ENCODE measurements at places on chromosomes 5 and 9.

DNA sequence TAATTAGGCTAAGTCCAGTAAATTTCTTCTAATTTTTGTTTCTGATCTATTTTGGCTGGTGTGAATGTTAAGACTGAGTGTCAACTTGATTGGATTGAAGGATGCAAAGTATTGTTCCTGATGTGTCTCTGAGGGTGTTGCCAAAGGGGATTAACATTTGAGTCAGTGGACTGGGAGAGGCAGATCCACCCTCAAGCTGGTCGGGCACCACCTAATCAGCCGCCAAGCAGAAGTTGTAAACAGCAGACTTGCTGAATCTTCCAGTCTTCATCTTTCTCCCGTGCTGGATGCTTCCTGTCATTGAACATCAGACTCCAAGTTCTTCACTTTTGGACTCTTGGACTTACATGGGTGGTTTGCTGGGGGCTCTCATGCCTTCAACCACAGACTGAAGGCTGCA, 21.4 kb upstream of the MLLT3 start:
- H3K4me1 ChIP-seq, result no peaks in the 10 kb centered on the region
- no peaks in the 10 kb centered on the region for H3K36me3 ChIP-seq

DNA sequence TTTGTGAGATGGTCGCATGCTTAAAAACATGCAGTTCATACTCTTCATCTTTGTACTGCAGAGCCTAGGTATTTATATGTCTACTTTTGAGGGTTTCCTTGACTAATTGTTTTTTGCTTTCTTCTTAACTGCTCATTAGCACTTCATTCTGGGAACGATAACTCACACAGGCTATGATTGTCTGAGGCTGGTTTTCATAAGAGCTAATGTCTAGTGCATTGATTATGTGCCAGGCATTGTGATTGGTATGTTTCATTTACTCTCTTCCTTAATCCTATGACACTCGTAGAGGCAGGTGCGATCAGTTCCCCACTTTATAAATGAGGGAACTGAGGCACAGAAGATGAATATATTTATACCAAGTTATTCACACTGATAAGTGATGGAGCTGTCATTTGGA, 93.6 kb downstream of the INSYN2B start:
- DNase-seq, result no peak
- no peaks in the 10 kb centered on the region for H3K27me3 ChIP-seq
- 0 out of 2 replicates have a peak, but pooled peaks cover 3% of the 10 kb centered on the region for H3K36me3 ChIP-seq
- H3K4me1 ChIP-seq, result no peaks in the 10 kb centered on the region
- no peak overlapping the region for H3K4me3 ChIP-seq

DNA sequence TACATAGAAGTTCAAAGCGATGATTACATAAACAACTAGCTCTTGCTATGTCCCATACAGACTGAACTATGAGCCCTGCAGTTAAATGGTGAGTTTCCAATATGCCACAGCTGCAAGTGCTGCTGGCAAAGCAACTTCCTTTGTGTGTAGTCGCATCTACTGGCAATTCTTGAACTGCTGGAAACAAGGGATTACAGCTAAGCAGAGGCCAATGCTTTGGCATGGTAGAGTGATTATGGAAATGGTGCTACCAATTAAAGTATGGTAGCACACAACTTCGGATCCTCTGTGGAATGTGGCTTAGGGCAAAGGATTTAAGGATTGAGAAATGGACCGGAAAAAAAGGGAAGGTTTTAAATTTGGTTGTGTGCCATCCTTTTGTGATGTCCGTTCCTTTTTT, 856.6 kb downstream of the MAT2B start:
- H3K36me3 ChIP-seq, result no peaks in the 10 kb centered on the region
- H3K27me3 ChIP-seq, result peaks cover 9% of the 10 kb centered on the region
- no peak overlapping the region for H3K4me3 ChIP-seq
- no peak overlapping the region for H3K27ac ChIP-seq
- no peak for DNase-seq
- H3K4me1 ChIP-seq, result no peaks in the 10 kb centered on the region

DNA sequence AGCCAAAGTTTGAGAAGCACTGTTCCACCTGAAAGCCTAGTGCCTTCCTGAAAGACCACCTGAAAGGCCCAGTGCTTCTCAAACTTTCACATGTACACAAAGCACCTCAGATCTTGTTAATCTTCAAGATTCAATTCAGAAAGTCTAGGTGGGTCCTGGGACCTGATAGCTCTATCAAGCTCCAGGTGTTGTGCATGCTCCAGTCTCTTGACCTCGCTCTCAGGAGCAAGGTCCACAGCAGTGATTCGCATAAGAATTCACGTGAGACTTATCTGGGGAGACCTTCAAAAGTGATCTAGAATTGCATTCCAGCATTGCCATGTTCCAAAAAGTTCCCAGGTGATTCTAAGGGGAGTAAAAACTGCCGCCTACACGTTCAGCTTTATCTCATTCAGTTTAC, 102.1 kb downstream of the PIK3R1 start:
- peaks cover 19% of the 10 kb centered on the region for H3K4me1 ChIP-seq
- H3K36me3 ChIP-seq, result no peaks in the 10 kb centered on the region
- H3K27ac ChIP-seq, result no peak overlapping the region
- no peaks in the 10 kb centered on the region for H3K27me3 ChIP-seq

DNA sequence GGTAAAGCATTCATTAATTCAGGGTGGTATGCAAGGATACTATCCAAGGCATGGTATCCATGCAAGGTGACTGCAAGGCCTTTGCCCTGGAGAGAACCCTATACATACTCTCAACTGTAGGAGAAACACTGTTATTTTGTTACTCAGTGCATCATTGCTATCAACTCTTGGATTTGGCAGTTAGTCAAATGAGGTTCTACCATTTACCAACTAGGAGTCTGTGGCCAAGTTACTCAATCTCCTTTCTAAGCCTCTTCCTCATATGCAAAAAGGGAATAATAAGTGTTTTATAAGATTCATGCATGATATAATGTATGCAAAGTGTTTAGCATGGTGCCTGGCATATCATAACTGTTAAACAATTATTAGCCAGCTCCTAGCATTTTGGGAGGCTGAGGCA, 4.0 kb downstream of the PCDHGC3 start:
- no peak for DNase-seq
- no peaks in the 10 kb centered on the region for H3K27me3 ChIP-seq
- no peak overlapping the region for H3K27ac ChIP-seq
- H3K4me3 ChIP-seq, result no peak overlapping the region
- 0 out of 2 replicates have a peak, but pooled peaks cover 4% of the 10 kb centered on the region for H3K36me3 ChIP-seq

DNA sequence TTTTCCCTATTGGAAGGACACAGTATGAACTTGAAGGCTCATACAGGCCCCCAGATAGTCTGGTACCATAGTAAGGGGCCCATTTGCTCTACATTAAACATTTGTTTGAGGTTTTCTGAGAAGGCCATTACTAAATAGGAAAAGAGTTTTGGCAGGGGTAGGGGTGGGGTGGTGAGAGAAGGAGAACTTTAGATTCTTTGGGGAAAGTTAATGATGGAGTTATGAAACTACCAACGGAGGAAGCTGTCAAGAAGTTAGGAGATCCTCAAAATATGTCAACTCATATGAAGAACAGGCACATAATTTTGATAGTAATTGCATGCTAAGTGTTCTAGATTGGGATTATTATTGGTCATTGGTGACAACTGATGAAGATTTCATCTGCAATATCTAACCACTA, 114.7 kb downstream of the TAF11L14 start:
- H3K27ac ChIP-seq, result no peak overlapping the region
- DNase-seq, result no peak

GRCh38 chr5:57693488-57694305, 211.1 kb upstream of the ACTBL2 start:
- H3K36me3 ChIP-seq, result no peaks in the 10 kb centered on the region
- H3K4me1 ChIP-seq, result peaks cover 33% of the 10 kb centered on the region

- no peaks in the 10 kb centered on the region for H3K4me1 ChIP-seq
- peak overlapping the region; percentile 64 for H3K4me3 ChIP-seq
- H3K27me3 ChIP-seq, result no peaks in the 10 kb centered on the region
- peak overlapping the region; percentile 39 for H3K27ac ChIP-seq
- H3K36me3 ChIP-seq, result peaks cover 29% of the 10 kb centered on the region
Observed at GRCh38 chr9:131125038-131125287, 423 bp upstream of the NUP214 start.

DNA sequence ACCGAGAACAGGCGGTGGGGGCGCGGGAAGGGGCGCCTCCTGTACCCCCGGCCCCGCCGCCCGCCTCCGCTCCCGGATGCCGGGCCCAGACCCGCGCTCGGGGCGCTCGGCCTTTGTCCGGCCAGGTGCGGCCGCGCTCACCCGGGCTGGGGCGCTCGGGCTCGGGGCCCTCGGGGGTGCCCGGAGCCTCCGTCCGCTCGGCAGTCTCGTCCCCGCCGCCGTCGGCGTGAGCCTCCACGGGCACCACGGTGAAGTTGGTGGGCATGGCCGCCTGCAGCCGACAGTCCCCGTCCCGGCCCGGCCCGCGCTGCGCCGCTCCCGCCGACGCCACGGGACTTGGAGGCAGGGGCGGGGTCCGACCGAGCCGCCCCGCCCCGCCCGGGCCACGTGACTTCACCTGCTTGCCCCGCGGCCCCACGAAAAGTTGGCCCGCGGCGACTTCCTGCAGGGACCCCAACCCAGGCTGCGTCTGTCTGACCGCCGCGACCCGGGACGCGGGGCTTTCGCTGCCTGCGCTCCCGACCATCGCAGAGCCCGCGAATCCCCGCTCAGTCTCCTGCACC, at the start of gene SLC12A7:
TSS of gene SLC12A7 (minus strand) at position 337 of the 563 bp plus-strand sequence. CDS start at position 265, 72 bp downstream.
- DNase-seq, result no peak
- H3K27me3 ChIP-seq, result no peaks in the 10 kb centered on the region
- peak within 1 kb of the TSS; percentile 27 for H3K27ac ChIP-seq
- H3K36me3 ChIP-seq, result no peaks in the 10 kb centered on the region
- peaks cover 9% of the 10 kb centered on the region for H3K4me1 ChIP-seq

GRCh38 chr9:97966493-97966892, 16.6 kb upstream of the ANP32B start:
- H3K4me1 ChIP-seq, result no peaks in the 10 kb centered on the region
- H3K27me3 ChIP-seq, result no peaks in the 10 kb centered on the region
- H3K27ac ChIP-seq, result no peak overlapping the region

GRCh38 chr9:99105152-99106043, 485 bp downstream of the TGFBR1 start:
- H3K4me3 ChIP-seq, result peak overlapping the region; percentile 66
- peak overlapping the region; percentile 87 for H3K27ac ChIP-seq
- H3K36me3 ChIP-seq, result 0 out of 2 replicates have a peak, but pooled peaks cover 2% of the 10 kb centered on the region
- peaks cover 17% of the 10 kb centered on the region for H3K4me1 ChIP-seq

DNA sequence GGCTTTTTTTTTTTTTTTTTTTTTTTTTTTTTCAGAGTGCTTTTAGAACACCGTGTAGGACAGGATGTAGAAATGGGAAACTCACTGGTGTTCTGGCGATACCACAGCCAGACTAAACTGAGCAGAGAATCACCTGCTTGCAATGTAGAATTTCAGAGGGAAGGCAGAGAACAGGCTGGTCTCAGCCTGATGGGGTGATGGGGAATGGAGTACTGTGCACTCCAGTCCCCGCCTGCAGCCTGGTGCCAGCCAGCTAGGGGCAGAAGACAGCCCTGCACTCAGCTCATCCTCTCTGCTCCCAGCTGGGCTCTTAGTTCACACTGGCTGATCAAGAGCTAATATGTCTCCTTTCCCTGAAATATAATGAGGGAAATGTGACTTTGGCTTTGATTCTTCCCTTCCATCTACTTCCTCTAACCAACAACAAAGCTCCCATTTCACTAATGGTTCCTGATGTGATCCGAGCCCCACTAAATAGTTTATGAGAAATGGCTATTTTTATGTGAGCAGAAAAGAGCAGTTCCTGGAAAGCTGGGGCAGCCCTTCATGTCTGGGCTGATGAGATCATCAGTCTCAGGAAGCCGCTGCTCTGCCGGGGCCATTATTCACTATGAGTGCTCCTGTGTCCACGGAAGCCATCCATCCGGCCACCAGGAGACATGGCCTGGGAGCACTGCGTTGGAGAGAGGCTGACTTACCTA, 209.7 kb downstream of the GADD45G start:
- no peak overlapping the region for H3K27ac ChIP-seq
- peaks cover 5% of the 10 kb centered on the region for H3K27me3 ChIP-seq
- H3K4me1 ChIP-seq, result no peaks in the 10 kb centered on the region
- H3K36me3 ChIP-seq, result no peaks in the 10 kb centered on the region
- no peak overlapping the region for H3K4me3 ChIP-seq

Measured in RWPE2 (cell line).